Fibroblast of lung (primary cell): ENCODE measurements at places on chromosomes 2 and 18. TPM values are rescaled to one million over a fixed set of nuclear protein-coding genes. Genes with fewer than 3 reads are reported as not detected.

DNA sequence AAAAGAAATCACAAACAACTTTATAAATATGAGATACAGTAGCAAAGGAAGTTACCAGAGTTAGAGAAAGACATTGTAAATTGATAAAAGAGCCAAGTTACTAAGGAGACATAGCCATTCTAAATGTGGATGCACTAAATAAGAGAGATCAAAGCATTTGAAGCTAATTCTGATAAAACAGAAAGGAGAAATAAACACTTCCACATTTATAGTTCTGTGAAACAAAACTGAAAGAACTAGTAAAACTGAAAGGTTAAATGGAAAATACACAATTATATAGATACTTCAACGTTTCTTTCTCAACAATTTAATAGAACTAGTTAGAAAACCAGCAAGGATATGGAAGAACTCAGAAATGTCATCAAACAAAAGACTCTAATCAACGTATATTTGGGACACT, 309.0 kb upstream of the CDH2 start:
- no peak overlapping the region for H3K4me3 ChIP-seq
- DNase-seq, result no peak
- no peaks in the 10 kb centered on the region for H3K4me1 ChIP-seq
- no peaks in the 10 kb centered on the region for H3K36me3 ChIP-seq
- H3K27me3 ChIP-seq, result no peaks in the 10 kb centered on the region
- no peak overlapping the region for H3K27ac ChIP-seq

GRCh38 chr2:143217512-143218115, 88.4 kb downstream of the ARHGAP15 start:
- DNase-seq, result no peak
- H3K27me3 ChIP-seq, result no peaks in the 10 kb centered on the region
- H3K36me3 ChIP-seq, result no peaks in the 10 kb centered on the region
- H3K4me1 ChIP-seq, result no peaks in the 10 kb centered on the region
- no peak overlapping the region for H3K4me3 ChIP-seq

- H3K27me3 ChIP-seq, result no peaks in the 10 kb centered on the region
- H3K4me1 ChIP-seq, result no peaks in the 10 kb centered on the region
These were observed 108.6 kb upstream of the CWC22 start for GRCh38 chr2:180115675-180116074.

- no peaks in the 10 kb centered on the region for H3K4me1 ChIP-seq
- peak; percentile 42 for DNase-seq
- H3K36me3 ChIP-seq, result no peaks in the 10 kb centered on the region
- H3K27ac ChIP-seq, result no peak overlapping the region
- H3K4me3 ChIP-seq, result no peak overlapping the region
- H3K27me3 ChIP-seq, result no peaks in the 10 kb centered on the region
These were observed 219.2 kb downstream of the LRP1B start for GRCh38 chr2:141911485-141912066.

The SLC23A3 gene
- 1.8 and 2.5 TPM in 2 replicates for total RNA-seq
